ENCODE measurements at places on chromosomes 13 and 19. TPM values are rescaled to one million over a fixed set of nuclear protein-coding genes. Genes with fewer than 3 reads are reported as not detected.

DNA sequence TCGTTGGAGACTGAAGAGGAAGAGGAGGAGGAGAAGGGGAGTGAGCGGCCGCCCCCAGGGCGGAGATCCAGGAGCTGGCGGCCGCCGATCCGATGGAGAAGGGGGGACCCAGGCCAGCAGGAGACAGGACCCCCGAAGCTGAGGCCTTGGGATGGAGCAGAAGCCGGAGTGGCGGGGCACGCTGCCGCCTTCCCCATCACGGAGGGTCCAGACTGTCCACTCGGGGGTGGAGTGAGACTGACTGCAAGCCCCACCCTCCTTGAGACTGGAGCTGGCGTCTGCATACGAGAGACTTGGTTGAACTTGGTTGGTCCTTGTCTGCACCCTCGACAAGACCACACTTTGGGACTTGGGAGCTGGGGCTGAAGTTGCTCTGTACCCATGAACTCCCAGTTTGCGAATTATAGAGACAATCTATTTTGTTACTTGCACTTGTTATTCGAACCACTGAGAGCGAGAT is 1.8 kb downstream of the GADD45B start:
- DNase-seq = peak; percentile 25

Gene SBK3
- 0.20 TPM for total RNA-seq

Gene MEIOSIN
- total RNA-seq = not detected

Gene RFX2
- 8.6 TPM for total RNA-seq

Gene TMEM59L
- 10.9 TPM for total RNA-seq
